Kidney glomerular epithelial cell (primary cell): ENCODE measurements at places on chromosomes 16 and 17.

- DNase-seq, result peak; percentile 83
Observed at GRCh38 chr17:35588196-35588920, 1.2 kb downstream of the AP2B1 start.

- no peak for DNase-seq
Observed at GRCh38 chr16:81946206-81946605, 65.1 kb downstream of the SDR42E1 start.

- no peak for DNase-seq
Observed at GRCh38 chr17:46758614-46759013, 59.9 kb downstream of the WNT3 start.

GRCh38 chr16:68047987-68048386 lies 24.9 kb downstream of the DUS2 start:
- no peak for DNase-seq

DNA sequence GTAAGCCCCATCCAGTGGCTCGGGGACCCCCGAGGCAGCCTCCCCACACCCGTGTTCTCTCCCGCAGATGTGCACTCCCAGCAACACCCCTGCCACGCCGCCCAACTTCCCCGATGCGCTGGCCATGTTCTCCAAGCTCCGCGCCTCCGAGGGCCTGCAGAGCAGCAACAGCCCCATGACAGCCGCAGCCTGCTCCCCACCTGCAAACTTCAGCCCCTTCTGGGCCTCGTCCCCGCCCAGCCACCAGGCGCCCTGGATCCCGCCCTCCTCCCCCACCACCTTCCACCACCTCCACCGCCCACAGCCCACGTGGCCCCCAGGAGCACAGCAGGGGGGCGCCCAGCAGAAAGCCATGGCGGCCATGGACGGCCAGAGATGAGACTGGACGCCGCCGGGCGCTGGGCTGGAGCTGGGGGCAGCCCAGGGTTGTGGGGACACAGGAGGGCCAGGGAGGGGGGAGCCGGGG lies 5.0 kb downstream of the UBALD2 start:
- DNase-seq, result no peak

GRCh38 chr16:9900576-9900975 lies 281.7 kb downstream of the GRIN2A start:
- DNase-seq, result no peak

DNA sequence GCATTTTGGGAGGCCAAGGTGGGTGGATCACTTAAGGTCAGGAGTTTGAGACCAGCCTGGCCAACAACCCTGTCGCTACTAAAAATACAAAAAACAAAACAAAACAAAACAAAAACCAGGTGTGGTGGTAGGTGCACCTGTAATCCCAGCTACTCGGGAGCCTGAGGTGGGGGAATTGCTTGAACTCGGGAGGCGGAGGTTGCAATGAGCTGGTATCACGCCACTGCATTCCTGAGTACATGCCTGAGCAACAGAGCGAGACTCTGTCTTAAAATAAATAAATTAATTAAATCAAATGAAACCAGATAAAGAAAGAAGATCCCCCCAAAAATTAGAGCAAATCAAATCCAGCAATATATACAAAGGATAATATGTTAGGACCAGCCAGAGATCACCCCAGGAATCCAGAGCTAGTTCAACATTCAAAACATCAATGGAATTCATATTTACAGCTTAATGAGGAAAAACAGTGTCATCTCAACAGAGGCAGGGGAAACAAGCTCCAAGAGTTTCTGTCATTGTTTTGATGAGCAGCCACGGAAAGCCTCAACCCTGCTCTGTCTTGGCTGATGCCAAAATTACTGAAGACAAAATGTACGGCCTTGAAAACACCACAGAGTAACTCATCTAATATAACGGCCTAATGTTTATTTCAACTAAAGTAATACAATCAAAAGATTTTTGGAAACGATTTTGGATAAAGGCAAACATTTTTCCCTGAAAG lies 3.7 kb downstream of the PEMT start:
- DNase-seq, result peak; percentile 71

DNA sequence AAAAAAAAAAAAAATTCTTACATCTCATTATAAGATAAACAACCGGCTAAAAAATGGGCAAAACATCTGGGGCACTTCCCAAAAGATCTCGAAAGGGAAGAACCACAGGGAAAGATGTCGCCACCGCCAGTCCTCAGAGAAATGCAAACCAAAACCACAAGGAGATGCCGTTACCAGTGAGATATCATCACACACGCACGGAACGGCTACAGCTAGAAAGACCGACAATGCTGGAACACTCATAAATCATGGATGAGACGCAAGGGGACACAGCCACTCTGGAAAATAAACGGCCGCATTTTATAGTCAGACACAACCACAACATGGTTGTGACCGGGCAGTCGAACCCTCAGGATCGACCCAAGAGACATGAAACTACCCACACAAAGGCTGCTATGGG lies 24.5 kb downstream of the WDR45B start:
- DNase-seq, result no peak

DNA sequence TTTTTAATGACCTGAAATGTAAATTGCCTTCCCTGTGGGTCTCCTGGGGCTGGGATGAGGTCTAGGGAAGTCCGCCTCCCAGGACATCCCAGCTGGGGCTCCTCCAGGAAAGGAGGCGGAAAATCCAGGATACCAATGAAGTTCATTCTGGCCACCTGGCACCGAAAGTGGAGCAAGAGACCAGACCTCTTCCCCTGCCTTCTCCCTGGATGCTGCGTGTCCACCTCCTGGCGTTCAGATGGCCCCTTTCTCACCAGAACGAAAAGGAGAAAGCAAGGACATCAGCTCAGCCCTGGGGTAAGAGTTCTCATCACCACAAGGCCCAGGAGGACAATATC lies 20.4 kb downstream of the RBFOX3 start:
- no peak for DNase-seq

- DNase-seq, result no peak
Observed at GRCh38 chr17:12459736-12460135, 206.0 kb upstream of the MYOCD start.

GRCh38 chr16:65426484-65426883 lies 304.6 kb upstream of the CDH11 start:
- DNase-seq, result no peak

DNA sequence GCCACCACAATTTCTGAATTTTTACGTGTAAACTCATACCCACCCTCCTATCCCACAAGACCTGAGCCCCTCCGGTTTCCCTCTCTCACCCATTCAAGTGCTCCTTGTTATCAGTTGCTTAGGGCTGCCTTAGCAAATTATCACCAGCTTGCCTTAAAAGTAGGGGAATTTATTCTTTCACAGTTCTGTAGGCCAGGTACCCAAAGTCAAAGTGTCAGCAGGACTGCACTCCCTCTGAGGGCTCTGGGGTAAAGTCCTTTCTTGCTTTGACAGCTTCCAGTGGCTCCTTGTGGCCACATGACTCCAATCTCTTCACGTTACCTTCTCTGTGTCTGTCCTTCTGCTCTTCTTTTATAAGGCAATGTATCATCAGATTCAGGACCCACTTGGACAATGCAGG lies 7.9 kb upstream of the TMEM220 start:
- DNase-seq, result no peak

DNA sequence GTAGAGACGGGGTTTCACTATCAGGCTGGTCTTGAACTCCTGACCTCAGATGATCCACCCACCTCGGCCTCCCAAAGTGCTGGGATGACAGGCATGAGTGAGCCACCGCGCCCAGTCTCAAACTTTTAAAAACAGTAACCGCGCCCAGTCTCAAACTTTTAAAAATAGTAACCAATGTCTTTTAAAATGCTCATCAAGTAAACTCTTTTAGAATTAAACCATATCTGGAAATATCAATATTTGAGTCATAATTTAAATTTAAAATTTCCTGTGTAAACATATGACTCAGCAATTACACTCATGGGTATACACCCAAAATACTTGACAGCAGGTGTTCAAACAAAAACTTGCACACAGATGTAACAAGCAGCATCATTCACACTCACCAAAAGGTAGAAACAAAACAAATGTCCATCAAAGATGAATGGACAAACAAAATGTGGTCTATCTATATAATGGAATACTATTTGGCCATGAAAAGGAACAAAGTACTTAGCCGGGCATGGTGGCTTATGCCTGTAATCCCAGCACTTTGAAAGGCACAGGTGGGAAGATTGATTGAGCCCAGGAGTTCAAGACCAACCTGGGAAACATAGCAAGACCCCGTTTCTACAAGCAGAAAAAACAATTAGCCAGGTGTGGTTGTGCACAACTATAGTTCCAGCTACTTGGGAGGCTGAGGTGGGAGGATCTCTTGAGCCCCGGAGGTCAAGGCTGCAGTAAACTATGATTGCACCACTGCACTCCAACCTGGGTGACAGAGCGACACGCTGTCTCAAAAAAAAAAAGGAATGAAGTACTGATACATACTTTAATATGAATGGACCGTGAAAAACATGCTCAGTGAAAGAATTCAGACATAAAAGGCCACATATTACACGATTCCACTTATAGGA lies 20.2 kb downstream of the ENPP7 start:
- no peak for DNase-seq

DNA sequence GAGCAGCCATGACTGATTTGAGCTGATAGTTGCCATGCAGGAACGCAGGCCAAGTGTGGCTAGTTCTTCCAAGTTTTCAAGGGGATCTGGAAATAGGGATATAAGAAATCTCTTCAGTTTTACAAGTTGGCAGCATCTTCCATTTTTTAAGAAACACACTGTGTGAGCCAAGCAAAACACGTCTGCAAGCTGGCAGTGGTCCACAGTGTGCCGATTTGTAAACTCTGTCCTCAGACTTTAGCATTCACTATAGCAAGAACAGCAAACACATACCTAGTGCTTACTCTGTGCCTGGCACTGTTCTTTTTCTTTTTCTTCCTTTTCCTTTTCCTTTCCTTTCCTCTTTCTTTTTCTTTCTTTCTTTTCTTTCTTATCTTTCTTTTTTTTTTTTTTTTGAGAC lies 2.9 kb downstream of the ORAI3 start:
- no peak for DNase-seq

DNA sequence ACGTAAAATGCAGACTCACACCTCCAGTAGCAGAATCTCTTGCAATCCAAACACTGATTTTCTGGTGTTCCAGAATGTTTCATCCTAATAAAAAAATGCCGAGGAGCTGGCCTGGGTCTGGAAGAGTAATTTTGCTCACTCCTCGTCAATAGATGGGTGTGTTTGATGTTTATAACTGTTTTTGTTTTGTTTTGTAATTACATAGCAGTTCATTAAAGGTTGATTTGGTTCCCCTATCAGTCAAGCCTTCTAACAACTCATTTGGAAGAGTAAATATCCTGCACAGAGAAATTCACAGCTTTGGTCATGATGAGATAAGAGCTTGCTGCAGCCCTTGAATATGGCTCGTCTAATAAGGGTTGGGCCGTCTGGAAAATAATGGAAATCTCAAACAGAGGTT lies 36.8 kb upstream of the ELAC2 start:
- DNase-seq, result no peak

DNA sequence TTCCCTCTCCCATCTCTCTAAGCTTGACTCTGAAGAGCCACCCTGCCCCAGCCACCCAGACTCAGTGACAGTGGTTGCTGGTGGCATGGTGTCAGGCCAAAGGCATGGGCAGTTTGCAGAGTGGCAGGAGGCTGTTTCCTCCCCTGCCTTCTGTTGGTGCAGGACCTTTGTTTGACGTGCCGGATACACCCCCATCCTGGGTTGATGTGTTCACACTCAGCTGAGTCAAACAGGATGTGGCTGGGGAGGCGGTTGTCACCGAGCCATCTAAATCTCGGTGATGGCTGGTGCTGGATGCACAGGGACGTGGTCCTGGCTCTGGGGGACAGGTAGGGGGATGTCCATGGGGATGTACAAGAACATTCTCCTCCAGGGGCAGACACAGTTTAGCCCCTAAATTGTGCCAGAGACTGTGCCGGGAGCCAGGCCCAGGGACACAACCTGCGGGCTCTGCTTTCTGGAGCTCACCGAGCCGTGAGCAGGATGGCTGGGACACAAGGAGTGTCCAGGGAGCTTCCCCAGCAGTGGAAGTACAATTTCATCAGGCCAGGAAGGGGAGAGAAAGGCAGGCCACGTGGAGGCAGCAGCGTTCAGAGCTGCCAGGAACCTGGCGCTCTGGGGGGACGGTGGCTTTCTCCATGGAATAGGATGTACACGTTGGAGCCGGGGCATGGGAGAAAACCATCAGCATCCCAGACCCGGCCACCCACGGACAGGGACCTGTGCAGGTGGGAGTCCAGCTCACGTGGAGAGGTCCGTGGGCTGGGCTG lies 264.2 kb downstream of the SEC14L1 start:
- DNase-seq, result peak; percentile 50

DNA sequence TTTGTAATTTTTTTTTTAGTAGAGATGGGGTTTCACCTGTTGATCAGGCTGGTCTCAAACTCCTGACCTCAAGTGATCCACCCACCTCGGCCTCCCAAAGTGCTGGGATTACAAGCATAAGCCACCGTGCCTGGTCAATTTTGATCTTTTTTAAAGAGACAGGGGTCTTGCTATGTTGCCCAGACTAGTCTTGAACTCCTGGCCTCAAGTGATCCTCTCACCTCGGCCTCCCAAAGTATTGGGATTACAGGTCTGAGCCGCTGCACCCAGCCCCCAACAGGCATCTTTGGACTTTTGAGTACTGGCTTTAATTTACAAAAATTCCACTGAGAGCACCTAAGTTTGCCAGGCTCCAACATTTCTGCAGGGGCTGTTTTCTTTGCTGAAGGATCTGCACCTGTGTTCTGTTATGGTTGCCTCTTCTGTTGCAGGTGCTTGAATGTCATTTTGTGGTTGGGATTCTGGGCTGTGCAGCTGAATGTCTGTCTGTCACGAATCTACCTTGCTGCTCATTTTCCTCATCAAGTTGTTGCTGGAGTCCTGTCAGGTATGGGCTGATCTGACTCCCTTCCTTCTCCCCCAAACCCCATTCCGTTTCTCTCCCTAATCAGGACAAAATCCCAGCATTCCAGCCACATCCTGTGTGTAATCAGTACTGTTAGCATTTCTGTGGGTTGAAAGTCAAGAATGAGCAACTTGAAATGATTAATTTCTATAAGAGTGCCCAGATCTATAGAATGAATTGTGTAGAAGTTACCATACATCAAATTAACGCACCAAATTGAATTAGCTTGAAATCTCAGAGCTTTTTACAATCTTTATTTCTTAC lies 8.5 kb downstream of the G6PC1 start:
- DNase-seq, result no peak
